Activated gamma-delta T cell treated with Interleukin-2 at 50 U/mL for 16 hours (primary cell): ENCODE measurements at places on chromosomes 6 and 20.

- DNase-seq, result no peak
These were observed 32.3 kb upstream of the DUSP22 start for GRCh38 chr6:259901-260508.

GRCh38 chr20:45880988-45881788 lies at the start of gene ZSWIM1:
TSS of gene ZSWIM1 (plus strand) at chr20:45881227. CDS start at chr20:45882593, 1,366 bp downstream.
- DNase-seq, result peak; percentile 98

GRCh38 chr20:20582734-20583133 lies 129.7 kb downstream of the RALGAPA2 start:
- DNase-seq, result no peak

DNA sequence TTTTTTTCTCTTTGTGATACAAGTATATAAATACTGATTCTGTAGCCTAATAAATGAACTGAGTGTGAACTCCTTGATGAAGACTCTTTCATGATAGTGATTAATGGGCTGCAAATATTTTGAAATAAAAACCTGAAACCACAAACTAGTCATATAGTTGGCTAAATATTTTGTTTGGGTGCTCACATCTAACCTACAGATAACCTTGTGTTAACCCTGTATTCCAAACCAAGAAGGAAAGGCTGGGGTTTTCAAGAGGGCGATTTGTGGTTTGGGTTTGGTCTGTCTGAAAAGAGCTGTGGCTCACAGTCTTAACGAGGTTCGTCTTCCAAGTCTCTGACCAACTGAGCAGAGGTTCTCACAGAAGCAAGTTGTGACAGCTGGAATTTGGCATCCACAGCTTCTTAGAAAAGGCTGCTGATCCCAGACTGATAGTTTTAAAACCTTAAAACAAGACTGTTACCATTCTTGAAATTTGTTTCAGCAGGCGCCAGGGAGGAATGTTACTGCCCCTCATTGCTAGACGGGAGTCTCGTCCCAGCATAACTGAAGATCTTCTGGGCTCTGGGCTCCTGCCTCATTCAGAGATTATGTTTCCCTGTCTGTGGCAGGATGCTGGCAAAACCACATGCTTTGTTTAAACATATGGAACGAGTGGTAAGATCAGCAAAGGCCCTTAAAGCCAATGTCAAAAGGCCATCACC lies 736.4 kb upstream of the MARCKS start:
- no peak for DNase-seq

DNA sequence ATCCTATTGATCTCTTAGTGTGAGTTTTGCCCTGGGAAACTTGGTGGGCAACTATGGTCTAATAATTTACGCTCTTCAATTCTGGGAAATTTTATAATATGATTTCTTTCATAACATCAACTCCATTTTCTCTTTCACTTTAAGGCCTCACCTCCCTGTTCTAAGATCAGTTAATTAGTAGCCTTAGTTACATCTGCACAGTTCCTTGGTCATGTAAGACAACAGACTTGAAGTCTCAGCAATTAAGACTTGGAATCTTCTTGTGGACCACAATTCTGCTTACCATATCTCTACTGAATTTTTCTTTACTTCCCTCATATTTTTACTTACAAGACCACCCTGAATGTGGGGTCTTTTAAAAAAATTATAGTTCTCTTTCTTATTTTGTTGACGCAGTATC lies 8.7 kb downstream of the ENPP3 start:
- DNase-seq, result no peak

DNA sequence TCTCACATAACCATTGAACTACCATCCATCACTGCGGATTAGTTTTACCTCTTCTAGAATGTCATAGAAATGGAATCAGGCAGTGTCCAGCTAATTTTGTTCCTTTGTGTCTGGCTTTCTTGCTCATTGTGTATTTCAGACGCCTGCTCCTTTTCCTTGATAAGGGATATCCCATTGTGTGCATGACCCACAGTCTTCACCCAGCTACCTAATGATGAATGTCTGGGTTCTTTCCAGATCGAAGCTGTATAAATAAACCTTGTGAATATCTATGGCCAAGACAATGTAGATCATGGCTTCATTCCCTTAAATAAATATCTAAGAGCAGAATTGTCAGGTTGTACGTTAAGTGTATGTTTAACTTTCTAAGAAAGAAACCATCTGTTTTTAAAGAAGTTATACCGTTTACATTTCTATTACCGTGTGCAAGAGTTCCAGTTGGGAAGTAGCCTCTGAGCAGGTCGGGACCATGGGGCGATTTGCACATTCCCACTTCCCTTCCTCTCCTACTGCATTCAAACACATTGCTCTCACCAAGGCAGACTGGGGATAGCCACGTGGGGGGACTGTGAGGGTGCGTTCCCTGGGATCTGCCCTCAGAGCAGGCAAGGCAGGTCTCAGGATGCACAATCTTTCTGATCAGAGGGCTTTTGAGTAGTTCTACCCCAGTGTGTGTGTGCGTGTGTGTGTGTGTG lies 13.1 kb downstream of the CD93 start:
- no peak for DNase-seq

DNA sequence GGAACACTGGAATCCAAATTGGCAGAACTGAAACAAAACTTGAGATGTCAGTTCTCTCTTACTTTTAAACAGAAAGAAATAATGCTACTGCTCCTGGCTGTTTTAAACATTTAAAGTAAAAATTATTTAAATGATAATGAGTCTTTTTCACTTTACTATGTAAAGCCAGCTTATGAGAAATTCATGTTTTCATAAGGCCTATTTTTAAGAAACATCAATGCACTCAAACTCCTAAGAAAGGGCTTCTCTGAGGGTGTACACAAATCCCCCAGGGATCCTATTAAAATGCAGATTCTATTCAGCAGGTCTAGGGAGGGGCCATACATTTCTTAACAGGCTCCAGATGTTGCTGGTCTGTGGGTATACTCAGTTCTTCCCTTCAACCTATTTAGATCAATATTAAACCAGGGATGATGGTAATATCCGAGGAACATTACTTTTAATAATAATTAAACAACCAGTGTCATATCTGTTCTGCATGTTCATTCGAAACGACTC lies 2.3 kb downstream of the FERMT1 start:
- no peak for DNase-seq

DNA sequence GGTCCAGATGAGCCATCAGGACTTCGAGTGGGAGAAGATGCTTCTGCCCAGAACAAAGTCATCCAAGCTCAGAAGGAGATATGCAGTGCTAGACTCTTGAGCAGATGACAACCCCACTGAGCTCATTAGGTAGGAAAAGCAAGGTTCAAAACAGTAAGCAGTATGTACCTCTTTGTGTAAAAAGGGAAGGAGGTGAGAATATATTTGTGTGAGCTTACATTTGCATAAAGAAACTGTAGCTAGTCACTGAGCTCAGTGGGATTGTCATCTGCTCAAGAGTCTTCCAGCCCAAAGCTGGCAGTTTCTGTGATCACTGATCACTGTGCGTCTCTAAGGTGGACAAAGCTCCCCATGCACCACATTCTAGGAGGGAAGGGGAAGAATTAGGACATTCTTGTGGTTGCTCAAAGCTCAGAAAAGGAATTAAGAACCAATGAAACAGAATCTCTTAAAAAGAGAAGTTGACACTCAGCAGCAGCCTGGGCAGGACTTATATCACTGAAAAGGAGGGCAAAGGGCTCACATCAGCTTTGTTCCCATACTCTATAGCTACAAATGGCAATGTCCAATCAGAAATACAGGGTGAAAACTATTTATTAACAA lies 90.0 kb upstream of the MAFB start:
- DNase-seq, result no peak

DNA sequence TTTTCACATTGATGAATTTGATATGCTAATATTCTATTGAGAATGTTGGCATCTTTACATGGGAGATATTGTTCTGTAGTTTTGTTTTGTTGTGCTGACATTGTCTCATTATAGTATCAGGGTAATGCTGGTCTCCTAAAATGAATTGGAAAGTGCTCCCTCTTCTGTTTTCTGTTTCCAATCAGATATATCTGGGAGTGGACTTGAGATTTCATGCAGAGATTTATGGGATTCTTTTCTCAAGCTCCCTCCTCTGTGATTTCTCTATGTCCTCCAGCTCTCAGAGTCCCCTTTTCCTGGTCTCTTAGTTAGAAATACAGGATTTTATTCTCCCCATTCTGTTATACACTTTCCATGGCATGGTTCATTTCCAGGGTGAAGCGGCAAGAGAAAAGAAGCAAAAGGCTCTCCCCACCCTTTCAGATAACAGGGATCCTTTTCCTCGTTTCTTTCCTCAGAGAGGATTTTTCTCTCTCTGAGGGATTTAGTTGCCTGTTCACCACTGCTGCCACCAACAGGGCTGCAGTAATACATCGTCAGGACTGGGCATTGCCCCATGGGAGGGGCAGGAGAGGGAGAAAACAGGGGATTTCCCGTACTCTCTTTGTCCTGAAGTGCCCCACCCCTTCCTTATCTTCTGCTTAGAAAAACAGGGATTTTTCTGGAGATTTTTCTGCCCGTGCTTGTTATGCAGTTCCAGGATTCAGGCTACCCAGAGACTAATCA lies 59.3 kb upstream of the STMND1 start:
- no peak for DNase-seq

DNA sequence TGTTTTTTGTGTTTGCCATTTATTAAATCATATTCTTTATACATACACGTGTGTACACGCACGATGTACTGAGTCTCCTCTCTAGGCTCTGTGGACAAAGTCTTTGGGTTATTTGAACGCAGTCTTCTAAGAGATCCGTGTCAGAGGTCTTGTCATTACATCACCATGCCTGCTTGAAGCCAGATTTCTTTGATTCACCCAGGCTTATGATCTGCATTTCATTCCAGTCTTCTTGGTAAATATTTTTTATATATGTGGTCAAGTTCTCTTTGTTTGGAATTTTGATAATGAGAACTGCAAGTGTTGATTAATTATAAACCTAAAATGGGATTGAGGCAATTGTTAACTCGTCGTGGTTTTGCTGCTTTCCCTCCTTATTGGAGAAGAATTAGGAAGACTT lies 34.6 kb downstream of the KCNS1 start:
- DNase-seq, result no peak

DNA sequence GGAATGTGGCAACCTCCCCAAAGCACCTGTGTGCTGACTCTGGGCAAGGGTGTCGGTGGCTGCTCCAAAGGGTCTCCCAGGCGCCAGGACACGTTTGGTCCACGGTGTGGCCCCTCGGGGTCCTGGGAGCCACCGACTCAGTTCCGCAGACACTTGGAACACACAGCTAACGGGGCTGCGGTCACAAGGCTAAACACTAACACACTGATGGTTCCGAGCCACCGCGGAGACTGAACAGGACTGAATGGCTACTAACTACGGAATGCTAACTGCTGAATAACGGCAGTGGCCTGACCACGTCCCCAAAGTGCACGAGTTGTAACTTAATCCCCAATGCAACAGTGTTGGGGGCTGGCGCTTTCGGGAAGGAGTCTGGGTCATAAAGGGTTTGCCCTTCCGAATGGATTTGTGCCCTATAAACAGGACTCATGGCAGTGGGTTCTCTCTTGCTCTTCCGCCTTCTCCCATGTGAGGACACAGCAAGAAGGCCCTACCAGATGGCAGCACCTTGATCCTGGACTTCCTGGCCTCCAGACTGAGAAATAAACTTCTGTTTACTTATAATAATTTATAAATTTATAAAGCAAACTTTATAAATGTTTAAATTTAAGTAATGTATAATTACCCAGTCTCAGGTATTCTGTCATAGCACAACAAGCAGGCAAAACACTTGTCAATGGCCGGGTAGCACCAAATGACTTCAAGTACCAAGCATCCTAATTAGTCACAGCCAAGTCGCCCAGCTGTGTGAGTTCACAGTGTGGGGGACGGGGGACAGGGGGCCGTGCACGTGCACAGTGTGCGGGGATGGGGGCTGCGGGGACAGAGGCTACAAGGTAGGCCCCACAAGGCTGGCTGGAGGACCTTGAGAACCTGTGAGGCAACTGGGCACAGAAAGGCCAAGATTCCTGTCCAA lies 2.3 kb upstream of the EEF1A2 start:
- no peak for DNase-seq

- peak; percentile 27 for DNase-seq
These were observed 4.4 kb upstream of the HLA-DMB start for GRCh38 chr6:32945108-32945760.

DNA sequence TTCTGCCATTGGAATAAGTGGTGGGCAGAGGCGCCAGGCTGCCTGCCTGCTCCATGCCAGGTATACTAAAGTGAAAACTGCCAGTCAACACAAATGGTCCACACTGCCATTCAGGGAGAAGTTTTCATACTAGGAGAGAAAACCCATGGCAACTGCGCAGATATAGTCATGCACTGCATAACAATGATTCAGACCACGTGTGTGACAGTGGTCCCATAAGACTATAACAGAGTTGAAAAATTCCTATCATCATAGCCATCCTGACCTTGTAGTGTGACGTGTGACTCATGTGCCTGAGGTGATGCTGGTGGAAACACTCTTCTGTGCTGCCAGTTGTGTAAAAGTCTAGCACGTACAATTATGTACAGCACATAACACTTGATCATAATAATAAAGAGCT lies 25.1 kb downstream of the ZC3H12D start:
- no peak for DNase-seq

DNA sequence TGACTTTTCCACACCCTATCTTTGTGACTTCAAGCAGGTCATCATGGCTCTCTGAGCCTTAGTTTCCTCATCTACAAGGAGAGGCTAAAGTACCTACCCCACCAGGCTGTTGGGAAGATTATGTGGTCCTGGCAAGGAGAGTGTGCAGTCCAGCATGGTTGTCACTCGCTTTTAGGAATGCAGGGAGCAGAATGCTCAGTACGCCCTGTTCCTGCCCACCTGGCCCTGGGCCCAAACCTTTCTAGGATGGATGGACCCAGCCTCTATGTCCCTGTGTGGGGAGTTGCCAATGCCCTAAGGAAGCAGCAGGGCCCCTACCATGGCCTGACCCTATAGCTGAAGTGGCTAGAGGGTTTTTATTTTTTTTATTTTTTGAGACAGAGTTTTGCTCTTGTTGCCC lies 2.0 kb downstream of the CLPSL2 start:
- no peak for DNase-seq

DNA sequence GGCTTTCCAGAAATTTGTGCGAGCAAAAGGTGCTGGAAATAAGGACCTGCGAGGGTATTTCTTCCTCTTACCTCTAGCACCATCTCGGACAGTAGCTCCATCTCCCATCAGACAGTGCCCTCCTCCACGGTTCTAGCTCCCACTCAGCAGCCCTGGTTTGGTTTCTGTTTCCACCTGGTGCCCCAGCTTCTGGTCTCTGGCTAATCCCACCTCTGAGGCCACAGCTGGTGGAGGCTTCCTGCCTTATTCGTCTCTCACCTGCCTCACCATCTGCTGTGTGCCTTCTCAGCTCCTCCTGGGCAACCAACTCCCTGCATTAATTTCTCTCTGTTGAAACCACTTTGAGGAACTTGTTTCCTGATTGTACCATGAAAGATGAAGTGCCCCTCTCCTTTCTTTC lies 162.4 kb upstream of the CDYL start:
- no peak for DNase-seq
